ENCODE measurements at places on chromosomes 7 and 10.

- DNase-seq: no peak
These were observed 20.3 kb upstream of the NFKB2 start for GRCh38 chr10:102375250-102375649.

DNA sequence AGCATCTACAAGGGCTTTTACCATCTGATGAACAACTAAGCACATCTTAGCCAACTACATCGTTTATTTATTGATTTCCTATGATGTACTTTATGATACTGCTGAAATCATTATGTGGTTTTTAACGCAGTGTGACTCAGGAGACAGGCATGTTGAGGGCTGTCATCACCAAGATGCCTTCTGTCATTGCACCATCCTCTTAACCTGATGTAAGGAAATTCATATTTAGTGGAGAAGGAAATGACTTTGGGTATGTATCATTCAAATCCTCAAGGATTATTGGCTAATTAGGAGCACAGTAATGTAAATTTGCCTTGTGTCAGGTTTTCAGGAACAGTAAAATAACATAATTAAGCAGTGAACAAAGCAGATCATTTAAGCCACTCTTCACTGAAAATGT is 138.5 kb upstream of the MGMT start:
- no peak for DNase-seq

DNA sequence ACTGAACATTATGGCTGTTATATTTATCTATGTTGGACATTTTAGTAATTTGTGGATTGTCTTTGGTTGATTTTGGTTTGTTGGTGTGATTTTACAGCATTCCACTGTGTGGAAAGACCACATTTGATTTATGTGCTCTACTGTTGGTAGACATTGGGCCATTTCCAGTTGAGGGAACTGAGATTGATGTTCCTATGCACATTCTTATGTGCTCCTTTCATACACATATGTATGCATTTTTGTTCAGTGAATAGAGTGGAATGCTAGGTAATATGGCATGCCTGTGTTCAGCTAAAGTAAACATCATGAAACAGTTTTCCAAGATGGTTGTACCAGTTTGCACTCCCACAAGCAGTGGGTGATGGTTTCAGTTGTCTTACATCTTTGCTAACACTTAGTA is 15.1 kb downstream of the CACNB2 start:
- no peak for DNase-seq

DNA sequence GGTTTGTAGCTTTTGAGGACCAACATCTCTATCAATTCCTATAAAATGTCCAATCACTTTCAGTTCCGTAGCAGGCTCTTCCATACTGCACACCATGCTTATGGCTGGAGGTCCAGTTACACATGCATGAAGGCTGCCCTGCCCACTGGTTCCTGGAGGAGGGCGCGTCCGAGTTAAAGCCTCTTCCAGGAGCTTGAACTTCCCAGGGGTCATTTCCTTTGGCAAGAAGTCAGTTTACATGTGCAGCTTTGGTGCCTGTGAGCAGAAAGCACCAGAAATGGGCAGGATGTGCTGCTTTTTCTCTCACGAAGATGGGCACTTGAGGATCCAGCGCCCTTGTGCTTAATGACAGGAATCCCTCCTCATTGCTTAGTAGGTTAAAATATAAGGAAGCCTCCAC is 17.6 kb upstream of the PHYH start:
- no peak for DNase-seq

DNA sequence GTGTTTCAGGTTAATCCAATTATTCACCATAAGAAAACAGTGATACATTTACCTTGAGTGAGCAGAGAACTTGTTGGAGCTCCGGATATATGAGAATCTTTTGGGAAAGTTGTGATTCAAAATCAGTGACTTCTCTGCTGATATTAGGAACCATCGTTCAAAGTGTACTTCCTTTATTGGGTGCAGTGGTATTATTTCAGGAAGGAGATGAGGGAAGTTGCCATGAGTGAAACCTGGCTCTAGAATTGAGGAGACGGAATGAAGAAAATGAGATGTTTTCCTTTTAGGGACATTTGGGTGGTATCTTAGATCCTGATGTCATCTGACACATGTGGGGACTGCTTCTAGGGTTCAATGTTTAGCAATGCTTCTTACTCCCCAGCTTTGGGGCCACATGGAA is 343.9 kb downstream of the ABCA13 start:
- no peak for DNase-seq

DNA sequence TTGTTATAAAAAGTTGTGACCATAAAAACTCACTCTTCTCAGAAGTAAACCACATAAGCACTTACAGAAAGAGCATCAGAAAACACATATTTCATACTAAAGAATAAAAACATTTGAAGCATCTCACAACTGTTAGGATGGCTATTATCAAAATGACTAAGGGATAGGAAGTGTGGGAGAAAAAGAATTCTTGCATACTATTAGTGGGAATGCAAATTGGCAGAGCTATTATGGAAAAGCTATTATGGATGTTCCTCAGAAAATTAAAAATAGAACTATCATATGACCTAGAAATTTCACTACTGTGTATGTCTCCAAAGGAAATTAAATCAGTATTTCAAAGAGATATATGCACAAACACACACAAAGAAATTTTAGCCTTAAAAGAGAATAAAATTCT is 25.2 kb upstream of the POT1 start:
- DNase-seq: no peak

Measured in PC-9 (cell line).